Posterior cingulate gyrus (tissue), 11 donors: ENCODE measurements at places on chromosomes 11 and 22.

GRCh38 chr11:47726878-47727514 lies 11.8 kb upstream of the AGBL2 start:
- DNase-seq, result no peak

- no peak for DNase-seq
Observed at GRCh38 chr22:19903031-19903430, 38.5 kb upstream of the COMT start.

DNA sequence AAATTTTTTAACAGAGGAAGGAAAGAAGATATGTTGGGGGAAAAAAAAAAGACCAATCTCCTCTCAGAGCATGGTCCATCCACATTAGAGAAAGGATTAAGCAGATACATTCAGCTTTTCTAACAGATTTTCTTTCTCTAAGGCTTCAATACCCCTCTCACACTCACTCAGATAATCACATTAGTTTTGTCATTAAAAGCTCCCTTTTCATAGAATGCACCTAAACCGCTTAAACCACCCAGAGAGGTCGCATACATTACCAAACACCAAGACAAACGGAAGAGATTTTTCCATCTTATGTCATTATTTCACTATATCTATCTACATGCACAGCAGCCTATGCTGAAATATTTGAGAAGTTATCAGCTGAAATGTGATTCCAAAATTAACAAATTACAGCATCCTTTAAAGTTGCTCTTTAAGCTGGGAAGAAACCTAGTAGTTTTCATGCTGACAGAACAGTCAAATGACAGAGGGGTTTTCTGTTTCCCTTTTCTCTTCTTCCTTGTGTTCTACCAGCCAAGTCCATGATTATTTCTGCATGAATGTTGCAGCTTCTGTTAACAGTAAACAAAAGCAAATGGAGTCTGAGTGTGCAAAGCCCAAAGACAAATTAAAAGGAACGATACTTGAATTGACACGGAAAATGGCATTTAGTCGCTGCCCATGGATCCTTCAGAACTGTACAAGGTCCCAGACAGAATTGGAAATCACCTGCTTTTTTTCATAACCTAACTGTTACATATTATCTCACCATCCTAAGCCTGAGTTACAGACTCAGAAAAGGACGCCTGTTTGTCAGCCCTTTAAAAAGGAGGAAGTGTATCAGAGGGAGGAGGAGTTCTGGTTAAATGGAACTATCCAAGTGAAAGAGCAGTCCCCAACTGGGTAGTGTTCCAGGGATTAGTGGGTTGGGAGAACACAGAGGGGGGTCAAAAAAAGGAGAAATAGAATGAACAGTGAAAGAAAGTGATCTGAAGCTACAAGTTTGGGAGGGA lies 54.6 kb downstream of the PRCP start:
- no peak for DNase-seq

- peak; percentile 65 for DNase-seq
Observed at GRCh38 chr11:44823006-44823405, 96.2 kb downstream of the TSPAN18 start.

GRCh38 chr22:32544953-32545558 lies 70.4 kb downstream of the FBXO7 start:
- no peak for DNase-seq

DNA sequence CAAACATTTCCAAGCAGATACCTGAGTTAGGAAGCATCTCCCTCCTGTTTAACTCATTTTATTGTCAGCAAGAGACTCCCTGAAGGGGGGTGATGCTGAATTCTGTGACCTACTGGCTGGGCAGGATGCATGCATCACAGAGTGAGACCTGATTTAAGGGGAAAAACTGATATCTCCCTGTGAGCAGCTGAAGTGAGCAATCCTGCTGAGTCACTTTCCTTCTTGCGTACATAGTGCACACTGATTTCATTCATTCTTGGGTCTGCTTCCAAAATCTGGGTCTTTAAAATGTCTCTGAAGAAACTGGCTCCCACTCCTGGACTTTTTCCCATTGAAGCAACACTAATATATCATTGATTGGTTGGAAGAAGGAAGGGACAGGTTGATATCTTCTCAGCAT lies 23.3 kb downstream of the P4HA3 start:
- DNase-seq, result no peak

GRCh38 chr11:71158936-71159335 lies 93.4 kb downstream of the SHANK2 start:
- no peak for DNase-seq

DNA sequence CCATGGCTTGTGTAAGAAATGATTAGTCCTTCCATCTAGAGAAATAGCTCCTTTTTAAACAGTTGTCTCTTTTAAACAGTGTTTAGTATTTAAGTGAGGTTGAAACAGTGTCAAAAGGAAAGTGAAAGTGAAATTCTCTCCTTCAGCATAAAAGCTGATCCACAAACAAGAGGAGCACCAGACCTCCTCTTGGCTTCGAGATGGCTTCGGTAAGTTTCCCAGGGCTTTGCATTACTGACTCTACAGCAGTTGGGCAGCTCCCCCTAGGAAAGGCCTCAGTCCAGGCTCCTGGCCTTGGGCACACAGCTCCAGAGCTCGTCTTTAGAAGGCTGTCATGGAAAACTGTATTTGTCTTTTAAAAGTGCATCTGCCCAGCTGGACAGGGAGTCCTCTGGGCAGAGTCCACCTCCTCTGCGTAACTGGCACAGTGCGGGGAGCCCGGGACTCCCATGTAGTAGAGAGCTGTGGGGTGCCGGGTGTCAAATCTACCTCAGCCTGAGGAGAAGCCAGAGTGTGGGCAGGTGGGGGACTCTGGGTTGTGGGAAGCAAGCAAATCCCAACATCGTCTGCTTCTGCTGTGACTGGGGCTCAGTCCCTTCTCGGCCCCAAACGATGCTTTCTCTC lies at the start of gene PLAAT4:
TSS of gene PLAAT4 (plus strand) at position 140 of the 624 bp plus-strand sequence. CDS start at position 201, 61 bp downstream.
- peak; percentile 49 for DNase-seq

- DNase-seq, result no peak
Observed at GRCh38 chr11:46504817-46505613, 88.8 kb downstream of the AMBRA1 start.

GRCh38 chr11:74319139-74319816 lies 7.8 kb upstream of the P4HA3 start:
- no peak for DNase-seq

DNA sequence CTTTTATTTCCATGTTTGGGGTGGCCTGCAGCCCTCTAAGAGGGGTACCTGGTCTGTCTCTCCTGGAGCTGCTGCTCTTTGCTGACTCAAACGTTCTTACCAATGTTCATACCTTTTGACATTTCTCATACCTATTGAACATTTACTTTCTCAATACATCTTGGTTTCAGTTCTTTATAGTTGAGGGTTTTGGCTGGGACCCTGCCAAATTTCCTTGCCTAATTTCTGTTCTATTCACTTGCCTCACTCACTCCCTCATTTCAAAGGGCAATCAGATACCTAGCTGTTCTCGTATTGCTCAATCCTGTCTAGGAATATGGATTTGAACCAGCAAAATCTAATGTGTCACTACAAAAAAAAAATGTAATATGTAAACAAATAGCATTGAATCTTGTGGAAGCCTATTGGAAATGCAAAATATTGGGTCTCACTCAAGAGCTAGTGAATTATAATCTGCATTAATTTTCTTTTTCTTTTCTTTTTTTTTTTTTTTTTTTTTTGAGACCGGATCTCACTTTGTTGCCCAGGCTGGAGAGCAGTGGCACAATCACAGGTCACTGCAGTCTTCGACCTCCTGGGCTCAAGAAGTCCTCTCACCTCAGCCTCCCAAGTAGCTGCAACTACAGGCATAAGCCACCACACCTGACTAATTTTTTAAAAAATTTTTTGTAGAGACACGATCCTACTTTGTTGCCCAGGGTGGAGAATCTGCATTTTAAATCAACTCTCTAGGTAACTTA lies 7.5 kb downstream of the OR6M1 start:
- no peak for DNase-seq

GRCh38 chr22:40270748-40271373 lies 75.4 kb upstream of the ADSL start:
- DNase-seq, result no peak

GRCh38 chr11:11268119-11268518 lies 84.9 kb downstream of the CSNK2A3 start:
- no peak for DNase-seq

- no peak for DNase-seq
Observed at GRCh38 chr11:41320238-41320637, 139.2 kb downstream of the LRRC4C start.

DNA sequence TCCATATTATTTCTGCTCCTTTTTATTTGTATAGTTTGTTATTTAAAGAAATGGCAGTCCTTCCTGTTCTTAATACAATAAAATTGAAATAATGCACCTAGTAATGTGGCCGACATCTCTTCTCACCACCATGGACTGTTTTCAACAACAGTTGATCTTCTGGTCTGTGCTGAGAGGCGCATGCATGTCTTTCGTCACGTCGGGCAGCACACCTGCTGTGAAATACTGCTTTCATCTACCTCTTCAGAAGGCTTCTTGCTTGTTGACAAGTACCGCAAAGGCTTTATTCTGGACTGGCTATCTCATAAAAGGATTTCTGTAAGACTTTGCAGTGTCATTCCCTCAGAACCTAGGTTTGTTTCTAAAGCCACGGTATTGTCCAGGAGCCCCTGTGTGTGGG lies 13.9 kb upstream of the MYO18B start:
- DNase-seq, result no peak

- no peak for DNase-seq
Observed at GRCh38 chr11:69647761-69648497, 7.0 kb downstream of the CCND1 start.

DNA sequence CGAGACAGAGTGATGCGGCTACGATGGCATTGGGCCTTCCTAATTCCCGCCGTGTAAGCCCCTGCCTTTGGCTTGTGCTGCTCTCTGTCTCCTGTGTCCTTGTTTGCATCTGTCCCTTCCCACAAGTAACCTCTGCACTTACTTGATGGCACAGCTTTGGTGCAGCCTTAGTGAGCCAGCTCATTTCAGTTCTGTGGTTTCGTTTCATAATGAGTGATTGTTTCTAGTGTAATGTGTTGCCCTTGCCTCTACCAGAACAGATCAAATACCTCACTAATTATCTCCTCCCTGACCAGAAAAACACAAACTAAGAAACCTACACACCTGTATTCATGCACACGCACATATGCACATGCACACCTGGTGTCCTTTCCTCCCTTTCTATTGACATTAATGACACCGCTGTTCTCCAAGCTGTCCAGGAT lies 58.8 kb downstream of the GRK3 start:
- no peak for DNase-seq

DNA sequence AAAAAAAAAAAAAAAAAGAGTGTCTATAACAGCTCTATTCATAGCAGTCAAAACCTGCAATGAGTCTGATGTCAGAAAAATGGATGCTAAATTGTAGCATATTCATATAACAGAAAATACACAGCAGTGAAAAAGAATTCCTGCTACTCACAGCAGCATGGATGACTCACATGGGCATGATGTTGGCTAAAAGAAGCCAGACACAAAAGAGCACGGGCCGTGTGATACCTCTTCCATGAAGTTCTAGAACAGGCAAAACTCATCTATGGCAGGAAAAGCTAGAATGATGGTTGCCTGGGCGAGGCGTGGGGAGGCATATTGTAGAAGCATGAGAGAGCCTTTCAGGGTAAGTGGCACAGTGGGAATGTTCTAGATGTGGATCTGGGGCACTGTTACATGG lies 18.9 kb downstream of the PLAAT3 start:
- no peak for DNase-seq

GRCh38 chr11:124482362-124483147 lies 37.1 kb upstream of the OR8B8 start:
- no peak for DNase-seq

DNA sequence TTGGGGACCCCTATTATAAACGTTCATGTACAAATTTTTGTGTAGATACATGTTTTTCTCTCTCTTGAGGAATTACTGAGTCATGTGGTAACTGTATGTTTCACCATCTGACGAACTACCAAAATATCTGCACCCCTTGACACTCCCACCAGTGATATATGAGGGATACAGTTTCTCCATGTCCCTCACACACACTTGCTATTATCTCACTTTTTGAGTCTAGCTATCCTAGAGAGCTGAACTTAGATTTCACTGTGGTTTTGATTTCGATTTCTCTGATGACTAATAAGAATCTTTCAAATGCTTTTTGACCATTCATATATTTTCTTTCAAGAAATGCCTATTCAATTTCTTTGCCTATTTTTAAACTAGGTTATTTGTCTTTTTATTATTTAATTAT lies 200.2 kb downstream of the PGR start:
- DNase-seq, result no peak

DNA sequence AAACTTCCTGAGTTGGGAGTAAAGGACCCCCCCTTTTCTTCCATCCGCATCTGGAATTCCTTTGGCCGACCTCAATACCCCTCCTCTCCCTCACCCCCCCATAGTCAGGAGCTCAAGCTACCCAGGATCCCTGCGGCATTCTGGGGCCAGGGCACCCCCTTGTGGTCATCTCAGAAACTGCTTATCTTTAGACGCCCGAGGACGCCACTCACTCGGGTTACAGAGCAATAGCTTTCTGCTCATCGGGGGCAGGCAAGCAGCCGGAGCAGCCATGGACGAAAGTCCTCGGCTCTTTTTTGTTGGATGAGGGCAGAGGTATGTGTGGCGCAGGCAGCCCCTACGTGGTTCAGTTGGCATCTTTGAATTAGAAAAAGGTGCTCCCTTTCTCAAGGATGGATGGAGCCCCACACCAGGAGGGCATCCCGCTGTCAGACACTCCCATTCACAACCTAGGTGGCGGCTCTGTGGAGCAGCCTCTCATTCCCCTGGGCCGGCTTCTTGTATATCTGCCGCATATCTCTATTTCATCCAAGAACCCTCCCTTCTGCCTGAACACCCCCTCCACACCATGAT lies 2.3 kb downstream of the C1QTNF5 start:
- no peak for DNase-seq

- no peak for DNase-seq
Observed at GRCh38 chr11:93605642-93606041, 55.8 kb upstream of the CEP295 start.
